ENCODE measurements at places on chromosomes 16 and 17.
A peak's percentile ranks its signal among the peaks of the same experiment; 100 is the strongest.

DNA sequence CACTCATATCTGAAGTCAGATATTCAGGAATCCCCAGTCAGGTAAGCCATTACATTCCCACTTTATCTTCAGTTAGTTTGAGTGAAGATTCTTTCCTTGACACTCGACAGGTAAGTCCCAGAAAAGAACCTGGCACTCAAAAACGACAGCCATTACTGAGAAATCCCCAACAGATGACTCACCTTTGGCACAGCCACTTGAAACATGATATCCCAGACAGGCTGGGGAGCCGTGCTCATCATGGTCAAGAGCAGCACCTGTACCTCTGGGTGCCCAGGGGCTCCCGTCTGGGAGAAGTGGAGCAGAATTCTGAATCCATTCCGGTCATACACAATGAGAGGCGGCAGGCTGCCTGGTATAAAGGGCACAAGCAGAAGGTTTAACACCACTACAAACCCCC, 16.8 kb upstream of the COG7 start:
- no peak for DNase-seq

DNA sequence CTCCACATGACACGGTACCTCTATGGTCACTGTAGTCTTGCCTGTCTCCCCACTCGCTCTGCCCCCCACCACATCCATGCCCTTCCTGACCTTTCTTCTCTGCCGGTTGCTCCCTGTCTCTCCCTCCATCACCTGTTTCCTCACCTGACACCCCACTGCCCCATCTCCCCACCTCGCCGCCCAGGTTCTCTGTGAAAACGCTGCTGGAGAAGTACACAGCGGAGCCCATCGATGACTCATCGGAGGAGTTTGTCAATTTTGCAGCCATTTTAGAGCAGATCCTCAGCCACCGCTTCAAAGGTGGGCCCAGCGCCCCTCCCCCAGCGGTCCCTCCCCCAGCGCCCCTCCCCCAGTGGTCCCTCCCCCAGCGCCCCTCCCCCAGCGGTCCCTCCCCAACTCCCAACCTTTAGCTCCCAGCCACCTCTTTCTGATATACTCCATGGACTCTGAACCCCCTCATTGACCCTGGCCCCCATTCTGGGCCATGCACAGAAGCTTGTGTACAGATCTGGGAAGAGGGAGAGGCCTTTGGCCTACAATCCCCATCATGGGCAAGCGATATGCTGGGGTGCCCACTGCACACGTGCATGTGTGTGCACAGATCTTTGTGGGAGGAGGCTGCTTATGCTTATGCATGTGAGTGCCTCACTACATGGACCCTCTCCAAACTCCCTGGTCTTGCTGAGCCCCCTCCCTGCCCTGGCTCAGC, 4.1 kb downstream of the RUNDC3A start:
- no peak for DNase-seq

DNA sequence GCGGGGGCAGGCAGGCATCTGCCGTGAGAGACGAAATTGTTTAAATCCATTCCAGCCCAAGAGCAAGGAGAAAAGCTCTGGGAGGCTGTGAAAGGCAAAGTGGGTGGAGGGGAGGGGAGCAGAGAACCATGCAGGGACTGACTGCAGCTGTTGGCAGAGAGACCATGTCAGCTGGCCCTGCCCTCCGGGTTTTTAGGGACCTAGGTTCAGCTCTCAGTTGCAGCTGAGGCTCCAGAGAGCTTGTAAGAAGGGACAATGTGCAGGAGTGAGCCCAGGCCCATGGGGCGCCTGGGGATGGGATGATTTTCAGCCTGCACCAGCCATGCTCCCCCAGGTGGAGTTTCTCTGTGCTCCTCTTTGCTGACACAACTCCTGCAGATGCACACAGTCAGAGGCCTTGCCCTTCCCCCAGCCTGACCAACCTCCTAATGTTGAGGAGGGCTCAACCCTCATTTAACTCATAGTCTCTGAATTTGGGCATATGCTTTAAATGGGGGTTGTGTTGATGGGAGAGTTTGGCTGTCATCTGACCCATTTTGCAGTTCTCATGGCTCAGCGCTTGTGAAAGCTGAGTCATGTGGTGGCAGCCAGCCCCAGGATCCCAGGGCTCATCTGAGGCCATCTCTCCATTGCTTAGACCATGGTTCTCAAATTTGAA, 70.9 kb downstream of the PLXDC1 start:
- no peak for DNase-seq

DNA sequence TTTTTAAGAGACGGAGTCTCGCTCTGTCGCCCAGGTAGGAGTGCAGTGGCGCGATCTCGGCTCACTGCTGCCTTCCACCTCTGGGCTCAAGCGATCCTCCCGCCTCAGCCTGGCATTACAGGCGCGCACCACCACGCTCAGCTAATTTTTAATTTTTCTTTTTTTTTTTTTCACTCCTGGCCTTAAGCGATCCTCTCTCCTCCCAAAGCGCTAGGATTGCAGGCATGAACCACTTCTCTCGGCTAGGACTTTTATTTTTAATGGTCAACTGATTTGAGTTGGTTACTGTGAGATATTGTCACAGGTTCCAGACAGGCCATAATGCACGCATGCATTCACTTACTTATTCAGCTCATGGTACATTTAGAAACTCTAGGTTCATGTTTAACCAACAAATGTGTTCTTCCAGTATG, 888 bp downstream of the PIGW start:
- no peak for DNase-seq

DNA sequence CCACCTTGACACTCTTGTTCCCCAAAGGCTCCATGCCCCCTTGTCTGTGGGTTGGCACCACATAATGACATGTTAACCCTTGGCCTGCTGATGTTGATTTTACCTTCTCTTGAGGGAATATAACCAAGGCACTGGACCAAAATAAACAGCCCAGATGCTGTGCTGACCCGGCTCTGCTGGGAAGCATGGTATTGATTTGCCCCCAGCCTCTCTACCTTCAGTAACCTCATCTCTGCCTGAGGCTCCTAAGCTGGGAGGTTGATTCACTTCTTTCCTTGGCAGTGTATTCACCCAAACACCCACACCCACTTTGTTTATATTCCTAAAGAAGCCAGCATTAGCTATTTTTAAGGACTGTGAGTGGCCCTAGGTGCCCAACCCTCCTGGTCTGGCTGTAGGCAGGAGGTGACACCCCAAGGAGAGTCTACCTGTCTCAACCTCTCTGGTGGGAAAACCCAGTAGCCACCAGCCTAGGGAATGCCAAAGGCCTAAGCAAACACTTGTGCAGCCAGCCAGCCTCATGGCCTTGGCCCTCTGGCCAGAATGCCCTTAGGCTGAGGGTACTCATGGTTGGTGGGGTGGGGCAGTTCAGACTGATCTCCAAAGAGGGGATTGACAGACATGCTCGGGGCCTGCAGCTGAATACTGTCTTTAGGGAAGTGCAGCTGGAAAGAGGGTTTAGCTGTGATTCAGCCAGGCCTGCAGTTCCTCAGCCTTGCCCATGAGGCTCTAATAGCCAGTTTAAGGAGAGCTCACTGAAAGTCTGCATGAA, 42.7 kb downstream of the GNAO1 start:
- no peak for DNase-seq

DNA sequence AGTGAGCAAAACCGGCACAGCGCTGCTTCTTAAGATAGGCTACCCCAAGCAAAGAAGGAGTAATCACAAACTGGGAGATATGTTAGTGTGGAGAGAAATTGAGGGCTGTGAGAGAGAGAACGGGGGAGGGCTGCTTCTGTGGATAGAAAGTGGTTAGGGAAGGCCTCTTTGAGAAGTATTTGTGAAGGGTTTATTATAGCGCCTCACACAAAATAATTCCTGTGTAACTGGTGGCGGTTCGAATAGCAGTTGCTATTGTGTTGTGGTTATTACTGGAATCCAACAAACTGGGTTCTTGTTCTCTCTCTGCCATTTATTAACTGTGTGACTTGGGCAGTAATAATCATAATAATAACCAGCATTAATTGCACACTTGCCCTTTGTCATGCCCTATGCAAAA, 9.2 kb upstream of the CISD3 start:
- no peak for DNase-seq

DNA sequence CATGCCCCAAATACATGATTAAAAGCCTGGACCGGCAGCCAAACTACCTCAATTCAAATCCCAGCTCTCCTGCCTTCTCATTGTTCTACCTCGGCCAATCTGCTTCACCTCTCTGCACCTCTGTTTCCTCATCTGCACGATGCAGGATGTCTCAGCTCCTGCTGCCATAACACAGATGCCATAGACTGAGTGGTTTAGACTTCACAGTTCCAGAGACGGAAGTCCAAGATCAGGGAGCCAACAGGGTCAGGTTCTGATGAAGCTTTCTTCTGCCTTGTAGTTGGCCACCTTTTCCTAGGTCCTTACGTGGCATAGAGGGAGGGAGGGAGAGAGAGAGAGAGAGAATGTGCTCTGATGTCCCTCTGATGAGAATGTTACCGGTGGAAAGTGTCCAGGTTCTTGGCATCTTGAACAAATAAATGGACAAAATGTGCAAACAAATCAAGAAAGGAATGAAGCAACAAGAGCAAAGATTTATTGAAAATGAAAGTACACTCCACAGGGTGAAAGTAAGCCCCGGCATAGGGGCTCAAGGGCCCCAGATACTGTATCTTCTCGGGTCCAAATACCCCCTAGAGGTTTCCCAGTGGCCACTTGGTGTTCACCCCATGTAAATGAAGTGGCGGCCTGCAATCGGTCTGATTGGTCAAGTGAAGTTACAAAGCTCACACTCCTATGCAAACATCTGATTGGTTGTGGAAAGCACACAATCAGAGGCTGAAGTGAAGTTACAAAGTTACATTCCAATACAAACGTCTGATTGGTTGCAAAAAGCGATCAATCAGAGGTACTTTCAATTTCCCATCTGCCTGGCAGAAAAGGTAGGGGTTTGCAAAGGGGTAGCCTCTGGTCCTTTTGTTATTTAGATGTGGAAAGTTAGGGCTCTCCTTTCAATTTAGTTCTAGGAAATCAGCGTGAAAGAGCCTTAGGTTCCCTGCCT, 43.3 kb upstream of the ZCCHC14 start:
- no peak for DNase-seq

- DNase-seq = no peak
These were observed 33.5 kb upstream of the GFOD2 start for GRCh38 chr16:67752641-67753040.

GRCh38 chr16:35908942-35909341, 2449.5 kb downstream of the TP53TG3F start:
- peak; percentile 1 for DNase-seq

DNA sequence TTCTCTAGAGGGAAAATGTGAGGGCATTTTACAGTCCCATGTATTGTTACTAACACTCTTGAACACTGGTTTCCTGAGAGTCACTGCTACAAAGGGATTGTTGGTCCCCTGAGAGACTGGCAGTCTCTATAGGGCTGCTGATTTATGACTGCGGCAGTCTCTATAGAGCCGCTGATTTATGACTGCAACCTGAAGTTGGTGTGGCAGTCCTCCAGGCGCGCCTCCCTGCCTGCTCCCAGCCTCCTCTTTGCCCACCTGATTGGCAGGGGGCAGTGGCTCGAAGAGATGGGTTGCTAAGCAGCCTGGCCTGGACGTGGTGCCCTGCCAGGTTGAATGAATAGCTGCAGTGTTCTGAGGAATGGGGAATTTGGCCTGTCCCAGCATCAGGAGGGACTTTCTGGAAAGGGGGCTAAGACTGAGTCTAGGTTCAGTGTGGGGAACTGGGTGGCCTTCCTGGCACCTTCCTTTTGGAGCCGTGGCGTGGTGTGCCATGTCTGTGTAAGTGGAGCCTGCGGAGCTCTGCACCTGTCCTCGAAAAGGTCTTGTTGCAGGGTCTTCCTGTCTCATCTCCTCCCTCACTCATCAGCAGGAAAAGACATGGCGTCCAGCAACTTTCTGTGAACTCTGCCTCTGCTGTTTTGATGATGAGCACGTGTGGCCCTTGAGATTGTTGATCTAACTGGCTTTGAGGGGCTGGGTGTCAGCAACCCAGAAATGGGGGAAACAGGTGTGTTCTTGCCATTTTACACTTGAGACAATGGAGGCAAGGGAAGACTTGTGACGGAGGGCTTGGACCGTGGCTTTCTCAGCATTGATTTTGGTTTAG, 24.9 kb downstream of the SAP30BP start:
- DNase-seq = no peak

GRCh38 chr17:81328978-81329926, 34.1 kb upstream of the SLC38A10 start:
- DNase-seq = peak; percentile 86

DNA sequence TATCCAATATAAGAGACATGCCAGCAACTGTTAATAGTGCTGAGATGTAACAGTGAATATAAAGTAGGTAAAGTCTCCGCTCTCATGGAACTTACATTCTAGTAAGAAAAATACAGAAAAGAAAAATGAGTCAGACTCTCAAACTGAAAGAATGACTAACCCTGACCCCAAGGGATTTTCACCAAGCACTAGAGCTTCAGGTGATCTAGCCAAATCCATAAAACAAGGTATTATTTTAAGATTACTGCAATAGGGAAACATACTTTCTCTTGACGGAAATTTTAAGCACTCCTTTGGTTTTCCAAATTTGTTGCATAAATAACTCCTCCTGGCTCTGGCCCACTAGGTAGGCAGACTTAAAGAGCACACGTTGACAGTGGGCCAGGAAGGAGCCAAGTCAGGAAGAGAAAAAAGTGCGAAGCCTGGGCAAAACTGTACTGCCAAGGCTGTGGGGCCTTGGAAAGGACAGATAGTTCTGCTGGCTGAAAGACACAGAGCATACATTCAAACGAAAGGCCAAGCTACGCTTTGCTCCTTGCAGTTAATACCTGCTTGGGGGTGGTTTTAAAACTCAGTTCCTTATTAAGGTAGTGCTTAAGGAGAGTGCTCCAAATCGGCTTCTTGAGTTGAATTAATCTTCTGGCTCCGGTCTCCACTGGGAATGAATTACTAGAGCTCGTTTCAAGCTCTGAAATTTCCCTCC, 1.4 kb downstream of the GOT2 start:
- DNase-seq = peak; percentile 25

DNA sequence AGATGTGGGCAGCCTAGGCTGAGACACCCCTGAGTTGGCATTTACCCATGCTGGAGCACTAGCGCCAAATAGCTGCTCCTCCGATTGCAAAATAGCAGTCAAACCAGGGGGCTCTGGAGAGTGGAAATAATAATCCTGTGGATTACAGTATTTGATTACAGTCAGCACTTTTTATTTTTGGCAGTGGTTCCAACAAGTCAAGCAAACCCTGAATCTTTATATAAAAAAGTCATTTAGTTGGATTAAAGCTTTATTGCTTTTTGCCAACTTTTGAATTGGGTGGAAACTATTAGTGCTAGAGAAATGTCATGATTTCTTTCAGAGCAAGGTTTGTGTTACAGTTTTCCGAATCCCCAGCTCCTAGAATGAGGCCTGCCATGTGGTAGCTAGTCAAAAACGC, 99.3 kb upstream of the FAM20A start:
- DNase-seq = no peak

Data from LNCaP clone FGC (cell line).